ENCODE measurements at places on chromosomes 3 and 15.

DNA sequence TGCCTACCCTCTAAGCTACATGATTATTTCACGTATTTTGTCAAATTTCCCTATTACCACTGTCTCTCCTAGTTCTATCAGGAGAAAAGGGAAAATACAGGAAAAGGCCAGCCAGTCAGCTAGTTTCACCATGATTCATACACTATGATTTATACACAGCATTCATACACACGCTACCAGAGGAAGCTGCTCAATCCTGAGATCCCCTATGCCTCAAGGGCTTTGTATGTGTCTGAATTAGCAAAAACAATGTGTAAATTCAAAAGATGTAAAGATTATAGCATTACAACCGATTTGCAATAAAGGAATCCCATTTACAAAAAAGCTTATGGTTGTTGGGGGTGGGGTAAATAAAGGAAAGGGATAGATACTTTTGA is 3.1 kb upstream of the ACKR4 start:
- DNase-seq, result no peak

DNA sequence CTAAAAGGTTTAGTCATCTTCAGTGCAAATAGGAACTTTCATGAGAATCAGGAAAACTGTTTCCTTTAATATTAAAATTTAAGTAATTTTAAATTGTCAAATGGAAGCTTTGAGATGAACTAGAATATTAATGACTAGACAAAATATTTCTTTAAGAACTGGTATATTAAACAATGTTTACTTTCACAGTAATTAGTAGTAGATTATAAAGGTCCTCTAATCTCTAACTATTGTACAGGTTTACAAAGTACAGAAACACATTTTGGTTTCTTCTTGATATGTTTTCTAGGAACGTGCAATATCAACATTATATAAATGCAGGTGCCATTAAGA is 138.9 kb downstream of the CLASP2 start:
- DNase-seq, result no peak

DNA sequence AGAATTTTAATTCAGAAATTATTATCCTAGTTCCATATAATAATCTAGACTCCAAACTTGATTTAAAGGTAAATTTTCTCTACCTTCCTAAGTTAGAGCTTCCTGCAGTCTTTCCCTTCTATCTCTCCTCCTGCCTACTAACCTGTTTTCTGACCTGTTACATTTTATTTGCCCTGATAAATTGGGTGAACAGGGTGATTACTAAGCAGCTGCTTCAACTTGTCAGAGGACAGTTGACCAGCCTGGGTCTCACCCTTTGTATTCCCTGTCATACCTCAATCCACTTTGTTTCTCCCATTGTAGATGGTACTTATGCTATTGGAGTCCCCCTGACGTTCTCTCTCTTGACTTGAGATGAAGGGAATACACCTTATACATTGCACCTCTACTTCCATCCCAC is 28.4 kb upstream of the MYRIP start:
- DNase-seq, result no peak

DNA sequence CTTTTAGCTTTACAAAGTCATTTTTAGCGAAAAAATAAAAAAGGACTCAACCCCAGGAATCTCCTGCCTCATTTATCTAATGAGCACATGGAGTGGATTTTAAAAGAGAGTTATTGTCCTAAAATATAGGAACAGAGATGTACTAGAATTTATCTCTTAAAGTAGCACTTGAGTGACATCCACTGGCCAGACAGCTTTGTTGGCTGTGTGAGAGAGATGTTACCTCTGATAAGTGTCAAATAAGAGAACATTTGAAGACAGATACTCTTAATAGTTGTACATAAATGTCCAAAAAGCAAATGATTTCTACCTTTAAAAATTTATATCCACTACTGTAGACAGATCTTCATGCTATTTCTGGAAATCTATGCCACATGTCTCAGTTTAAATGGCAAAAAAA is 12.3 kb upstream of the MFSD1 start:
- DNase-seq, result no peak

GRCh38 chr3:71189480-71189879 is 394.0 kb downstream of the FOXP1 start:
- DNase-seq, result no peak

GRCh38 chr15:101189409-101190091 is 62.3 kb downstream of the CHSY1 start:
- DNase-seq, result no peak

GRCh38 chr3:31639828-31640227 is 107.1 kb downstream of the STT3B start:
- no peak for DNase-seq

- DNase-seq, result no peak
These were observed 928 bp downstream of the CEP97 start for GRCh38 chr3:101725194-101725889.

GRCh38 chr15:77455696-77456321 is 35.1 kb downstream of the HMG20A start:
- DNase-seq, result no peak

- DNase-seq, result no peak
These were observed 51.5 kb upstream of the AGTR1 start for GRCh38 chr3:148646126-148646665.

DNA sequence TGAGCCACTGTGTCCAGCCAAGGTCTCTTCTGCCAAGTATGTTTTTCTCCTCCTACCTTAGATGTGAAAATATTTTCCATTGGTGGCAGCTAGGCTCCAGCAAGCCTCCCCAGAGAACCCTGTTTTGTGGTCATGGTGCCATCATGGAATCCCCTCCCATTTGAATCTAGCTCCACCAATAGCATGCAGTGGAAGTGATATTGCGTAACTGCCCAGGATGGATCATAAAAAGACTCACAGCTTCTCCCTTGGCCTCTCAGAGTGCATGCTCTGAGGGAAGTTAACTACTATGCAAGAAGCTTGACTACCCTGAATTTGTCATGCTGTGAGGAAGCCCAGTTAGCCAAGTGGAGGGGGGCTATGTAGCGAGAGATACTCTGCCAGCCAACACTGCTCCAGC is 27.5 kb downstream of the CRYGS start:
- no peak for DNase-seq

- no peak for DNase-seq
These were observed 5.6 kb upstream of the DNAJC17 start for GRCh38 chr15:40812721-40813425.

DNA sequence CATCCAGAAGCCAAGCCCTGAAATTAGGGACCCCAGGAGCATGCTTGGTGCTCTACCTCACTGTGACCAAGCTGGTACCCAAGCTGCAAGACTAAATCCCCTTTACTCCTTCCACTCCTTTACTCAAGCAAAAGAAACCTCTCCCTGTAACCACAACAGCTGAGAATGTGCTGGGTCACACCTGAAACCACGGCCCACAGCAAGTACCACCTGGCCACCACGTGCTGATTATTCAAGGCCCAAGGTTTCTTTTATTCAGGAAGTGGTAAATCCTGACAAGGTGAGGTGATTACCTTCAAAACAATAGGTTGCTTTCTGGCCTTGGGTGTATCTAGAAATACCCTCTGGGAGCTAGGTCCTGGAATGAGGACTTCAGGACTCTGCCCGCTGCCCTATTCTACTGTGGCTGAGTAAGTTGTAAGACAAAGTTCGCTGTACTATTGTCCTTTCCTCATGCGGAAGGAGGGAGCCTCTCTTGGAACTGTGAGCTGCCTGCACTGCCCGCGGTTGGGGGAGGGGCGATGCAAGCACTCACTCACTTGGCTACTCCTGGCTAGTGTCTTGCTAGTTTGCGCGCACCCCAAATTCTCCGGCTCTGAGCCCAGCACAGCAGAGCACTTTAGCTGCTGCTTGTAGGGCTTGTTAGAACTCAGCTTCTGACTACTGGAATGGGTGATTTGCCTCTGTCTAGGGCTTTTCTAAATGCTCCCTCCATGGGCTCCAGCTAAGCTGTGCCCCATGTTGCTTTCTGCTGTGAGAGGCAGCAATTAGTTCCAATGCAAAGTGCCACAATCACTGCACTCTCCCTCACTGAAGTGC is 487.1 kb upstream of the CNTN3 start:
- DNase-seq, result no peak

GRCh38 chr15:101026656-101027272 is 107.6 kb downstream of the LRRK1 start:
- no peak for DNase-seq
